ENCODE measurements at places on chromosomes 5 and 9.

DNA sequence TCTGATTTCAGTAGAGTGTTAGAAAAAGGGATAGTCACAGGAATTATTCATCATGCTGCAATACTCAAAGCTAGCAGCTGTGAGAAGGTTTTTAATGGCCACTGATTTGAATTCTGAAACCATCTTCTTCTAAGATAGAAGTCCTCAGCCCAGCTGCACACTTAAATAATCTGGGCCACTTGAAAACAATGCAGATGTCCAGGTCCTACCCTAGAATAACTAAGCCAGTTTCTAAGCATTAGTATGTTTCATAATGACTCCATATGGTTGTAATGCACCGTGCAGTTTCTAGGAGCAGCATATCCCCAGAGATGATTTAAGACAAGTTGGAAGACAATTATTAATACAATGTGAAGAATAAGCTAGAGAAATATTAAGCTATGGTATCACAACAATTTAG is 159.9 kb upstream of the FBXL17 start:
- no peak for DNase-seq

GRCh38 chr9:122095010-122095767 is 2.1 kb upstream of the TTLL11 start:
- no peak for DNase-seq

DNA sequence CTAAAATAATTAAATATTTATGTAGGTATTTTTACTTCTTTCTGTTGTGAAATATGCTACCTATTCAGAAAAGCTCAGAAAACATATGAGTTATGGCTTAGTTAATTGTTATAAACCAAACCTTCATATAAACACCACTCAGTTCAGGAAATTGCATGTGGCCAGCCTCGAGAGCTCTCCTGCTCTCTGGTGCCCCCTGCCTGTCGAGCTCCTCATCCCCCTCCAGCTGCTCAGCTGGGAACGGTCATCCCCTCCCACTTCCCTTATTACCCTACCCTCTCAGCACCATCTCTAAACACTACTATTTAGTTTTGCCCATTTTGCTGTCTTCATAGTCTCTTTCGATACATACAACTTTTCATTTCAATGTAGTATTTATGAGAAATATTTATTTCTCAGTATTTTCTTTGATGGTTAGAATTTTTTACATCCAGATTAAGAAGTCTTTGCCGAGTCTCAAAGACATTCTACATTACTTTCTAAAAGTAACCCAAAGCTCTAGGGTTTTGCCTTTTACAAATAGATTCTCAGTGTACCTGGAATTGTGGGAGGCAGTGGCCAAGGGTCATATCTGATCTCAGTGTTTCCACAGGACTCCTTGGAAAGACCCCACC is 51.2 kb upstream of the SEMA4D start:
- DNase-seq: peak; percentile 63

GRCh38 chr5:78001197-78001596 is 225.1 kb upstream of the TBCA start:
- DNase-seq: no peak

DNA sequence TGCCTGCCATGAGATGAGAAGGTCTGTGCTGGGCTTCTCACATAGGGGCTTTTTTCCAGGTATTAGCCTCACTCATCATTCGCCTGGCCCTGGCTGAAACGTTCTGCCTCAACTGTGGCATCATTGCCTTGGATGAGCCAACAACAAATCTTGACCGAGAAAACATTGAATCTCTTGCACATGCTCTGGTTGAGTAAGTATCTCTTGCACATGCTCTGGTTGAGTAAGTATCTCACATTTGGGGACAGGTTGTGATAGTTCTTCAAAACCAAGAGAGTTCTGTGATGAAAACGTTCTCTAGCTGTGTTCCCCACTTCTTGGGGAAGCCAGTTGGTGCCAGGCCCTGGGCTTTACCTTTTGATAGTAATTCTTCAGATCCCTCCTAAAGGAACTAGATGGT is 17.4 kb upstream of the IL13 start:
- DNase-seq: no peak

DNA sequence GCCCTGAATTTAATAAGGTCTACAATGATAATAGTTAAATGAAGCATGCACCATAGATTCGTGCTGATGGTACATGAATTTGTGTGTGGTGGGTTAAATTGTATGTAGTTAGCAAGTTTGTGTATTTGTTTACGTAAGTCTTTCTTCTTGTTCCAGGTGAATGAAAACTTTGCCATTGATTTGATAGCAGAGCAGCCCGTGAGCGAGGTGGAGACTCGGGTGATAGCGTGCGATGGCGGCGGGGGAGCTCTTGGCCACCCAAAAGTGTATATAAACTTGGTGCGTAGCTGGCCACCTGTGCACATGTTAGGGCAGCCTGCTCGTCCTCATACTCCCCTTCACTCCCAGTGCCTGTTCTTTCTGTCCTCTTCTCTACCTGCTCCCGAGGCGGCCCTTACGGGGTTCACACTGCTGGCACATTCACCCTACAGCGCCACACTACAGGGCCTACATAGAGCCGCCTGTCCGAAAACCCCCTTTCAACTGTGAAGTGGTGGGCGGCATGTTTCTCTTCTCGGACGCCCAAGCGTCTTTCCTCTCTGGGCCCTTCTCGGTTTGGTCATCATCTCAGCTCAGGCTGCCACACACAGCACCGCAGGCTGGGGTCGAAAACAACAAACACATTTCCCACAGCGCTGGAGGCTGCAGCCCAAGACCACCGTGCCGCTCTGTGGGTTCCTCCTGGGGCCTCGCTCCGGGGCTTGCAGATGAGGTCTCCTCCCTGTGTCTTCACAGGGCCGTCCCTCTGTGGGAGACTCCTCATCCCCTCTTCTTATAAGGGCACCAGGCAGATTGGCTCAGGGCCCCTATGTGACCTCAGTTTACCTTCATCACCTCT is 13.2 kb downstream of the NDUFS6 start:
- no peak for DNase-seq

GRCh38 chr9:94666364-94667099 is 27.2 kb upstream of the FBP1 start:
- DNase-seq: no peak

DNA sequence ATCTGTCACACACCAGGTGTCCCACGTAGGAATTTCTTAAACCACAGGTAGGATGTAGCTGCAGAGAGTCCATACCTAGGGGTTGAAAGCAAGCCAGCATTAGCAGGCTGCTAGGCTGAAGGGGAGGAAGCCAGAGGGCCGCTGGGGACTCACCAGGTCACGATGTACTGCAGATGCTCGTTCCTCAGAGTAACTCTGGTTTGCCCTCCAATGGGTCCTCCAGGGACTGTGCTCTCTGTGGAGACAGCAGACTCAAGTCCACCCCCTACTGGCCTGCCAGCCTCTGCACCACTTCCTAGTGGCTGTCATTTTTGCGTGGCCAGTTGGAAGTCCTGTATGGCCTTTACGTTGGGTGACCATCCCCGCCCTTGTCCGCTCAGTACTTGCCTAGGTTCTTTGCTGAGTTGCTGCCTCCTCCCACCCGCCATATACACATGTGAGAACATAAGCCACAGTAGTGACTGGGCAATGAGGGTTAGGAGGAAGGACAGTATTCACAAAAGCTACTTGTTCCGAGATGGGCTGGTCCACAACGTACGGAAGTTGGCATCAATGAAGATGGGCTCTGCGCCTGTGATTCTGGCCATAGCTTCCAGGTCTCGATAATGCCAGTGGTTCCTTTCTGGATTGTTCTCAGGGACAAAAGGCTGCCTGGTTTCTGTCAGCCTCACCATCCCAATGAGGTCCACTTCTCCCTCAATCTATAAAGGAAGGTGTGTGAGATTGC is 4.1 kb downstream of the RPL7A start:
- no peak for DNase-seq

DNA sequence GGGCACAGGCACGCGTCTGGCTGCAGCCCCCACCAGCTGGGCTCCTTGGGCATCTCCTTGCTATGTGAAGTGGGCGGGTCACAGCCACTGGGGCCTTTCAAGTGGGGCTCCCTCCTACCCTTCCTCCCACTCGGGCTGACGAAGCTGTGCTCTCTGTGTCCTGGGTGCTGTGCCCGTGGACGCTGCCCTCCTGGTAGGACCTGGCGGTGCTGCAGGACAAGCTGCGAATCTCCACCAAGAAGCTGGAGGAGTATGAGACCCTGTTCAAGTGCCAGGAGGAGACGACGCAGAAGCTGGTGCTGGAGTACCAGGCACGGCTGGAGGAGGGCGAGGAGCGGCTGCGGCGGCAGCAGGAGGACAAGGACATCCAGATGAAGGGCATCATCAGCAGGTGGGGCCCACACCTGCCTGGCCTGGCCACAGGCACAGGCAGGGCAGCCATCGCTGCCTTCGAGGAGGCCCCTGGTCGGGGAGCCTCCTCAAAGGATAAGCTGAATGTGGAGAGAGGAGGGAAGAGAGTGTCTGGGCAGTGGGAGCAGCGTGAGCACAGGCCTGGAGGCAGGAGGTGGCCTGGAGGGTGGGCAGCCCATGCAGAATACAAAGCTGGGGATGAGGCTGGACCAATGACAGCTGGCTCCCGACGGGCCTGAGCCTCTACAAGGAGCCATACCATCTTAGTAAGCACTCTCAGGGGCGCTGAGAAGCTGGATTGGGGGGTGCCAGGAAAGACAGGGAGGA is 124.7 kb downstream of the DAB2IP start:
- DNase-seq: no peak

- DNase-seq: no peak
Observed at GRCh38 chr5:134580001-134580460, 52.6 kb downstream of the SAR1B start.

DNA sequence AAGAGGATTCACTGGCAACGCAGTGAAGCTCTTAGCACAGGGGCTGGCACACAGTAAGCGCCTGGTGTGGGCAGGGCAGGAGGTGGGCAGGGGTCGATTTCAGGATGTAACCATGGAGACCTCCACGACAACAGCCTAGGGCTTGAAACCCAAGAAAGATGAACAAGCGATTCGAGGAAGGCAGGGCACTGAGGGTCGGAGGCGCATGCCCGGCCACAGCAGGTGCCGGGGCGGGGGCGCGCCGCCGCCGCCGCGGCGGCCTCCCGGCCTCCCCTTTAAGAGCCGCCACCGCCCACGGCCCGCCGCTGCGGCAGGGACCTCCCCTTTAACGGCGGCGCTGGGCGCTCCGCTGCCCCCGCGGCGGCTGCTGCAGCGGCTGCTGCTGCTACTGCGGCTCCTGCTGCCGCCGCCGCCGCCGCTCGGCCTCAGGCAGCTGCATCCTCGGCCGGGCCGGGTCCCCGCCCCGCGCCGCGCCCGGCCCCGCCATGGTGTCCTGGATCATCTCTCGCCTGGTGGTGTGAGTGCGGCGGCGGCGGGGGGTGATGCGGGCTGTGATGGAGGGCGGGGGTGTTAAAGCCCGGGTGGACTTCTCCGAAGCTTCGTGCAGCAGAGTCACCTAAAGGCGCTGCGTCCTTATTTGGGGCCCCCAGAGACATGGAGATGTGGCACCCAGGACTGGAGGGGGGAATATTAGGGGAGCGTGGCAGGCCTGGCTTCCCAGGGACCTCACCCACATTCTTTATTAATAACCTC is at the start of gene REEP2:
Gene REEP2 (plus strand): TSS at position 334 of the 753 bp plus-strand sequence. CDS start 152 bp downstream, at position 486.
- peak; percentile 44 for DNase-seq

DNA sequence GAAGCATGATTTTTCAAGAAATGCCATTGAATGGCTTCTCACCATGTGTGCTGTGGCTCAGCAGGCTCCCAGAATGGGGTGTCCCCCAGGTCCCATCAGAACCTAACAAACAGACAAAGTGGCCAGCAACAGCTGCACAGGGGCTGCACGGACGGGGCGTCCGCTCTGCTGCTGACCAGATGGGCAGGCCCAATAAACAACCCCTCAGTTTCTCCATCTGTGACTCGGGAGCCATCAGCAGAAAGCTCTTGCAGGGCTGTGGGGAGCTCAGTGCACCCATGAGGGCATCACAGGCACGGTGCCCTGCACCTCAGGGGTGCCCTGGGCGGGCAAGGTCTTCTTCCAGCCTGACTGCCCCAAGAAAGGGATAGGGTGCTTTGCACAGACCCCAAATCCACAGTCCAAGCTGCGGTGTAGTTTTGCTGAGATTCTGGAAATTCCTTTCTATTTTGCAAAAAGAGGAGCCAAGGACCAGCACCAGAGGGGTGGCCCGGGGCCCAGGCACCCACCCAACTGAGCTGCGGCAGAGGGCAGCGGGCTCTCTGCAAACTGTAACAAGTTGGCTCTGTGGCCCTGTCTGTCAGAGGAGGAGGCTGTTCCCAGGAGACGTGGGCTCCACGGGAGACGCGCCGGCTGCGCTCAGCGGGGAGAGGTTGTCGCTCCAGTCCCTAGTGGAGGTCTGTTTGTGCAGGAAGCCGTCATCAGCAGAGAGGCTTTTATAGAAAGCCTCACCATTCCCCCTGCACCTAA is 138.7 kb upstream of the PPP1R26 start:
- DNase-seq: no peak

- peak; percentile 39 for DNase-seq
Observed at GRCh38 chr5:505951-506525, 18.2 kb downstream of the SLC9A3 start.

- DNase-seq: no peak
Observed at GRCh38 chr9:110029429-110029955, 178.5 kb downstream of the C9orf152 start.
